ENCODE measurements at places on chromosomes 11 and 22. TPM values are rescaled to one million over a fixed set of nuclear protein-coding genes. Genes with fewer than 3 reads are reported as not detected.
A peak's percentile ranks its signal among the peaks of the same experiment; 100 is the strongest.

Gene APOBEC3H
- not detected for total RNA-seq

Gene CRACR2B
- 9.0 TPM for total RNA-seq

Gene MFRP
- not detected for total RNA-seq

Gene FRMD8
- total RNA-seq, result 62.3 TPM

Gene BACE1-AS
- total RNA-seq, result 2.9 TPM

- peak; percentile 44 for DNase-seq
These were observed 19.5 kb downstream of the PIK3IP1 start for GRCh38 chr22:31272522-31273446.

- peak; percentile 72 for DNase-seq
These were observed 177.1 kb downstream of the BRD1 start for GRCh38 chr22:49650336-49651241.

GRCh38 chr11:81497202-81497804 lies 1236.4 kb downstream of the FAM181B start:
- DNase-seq, result peak; percentile 2

DNA sequence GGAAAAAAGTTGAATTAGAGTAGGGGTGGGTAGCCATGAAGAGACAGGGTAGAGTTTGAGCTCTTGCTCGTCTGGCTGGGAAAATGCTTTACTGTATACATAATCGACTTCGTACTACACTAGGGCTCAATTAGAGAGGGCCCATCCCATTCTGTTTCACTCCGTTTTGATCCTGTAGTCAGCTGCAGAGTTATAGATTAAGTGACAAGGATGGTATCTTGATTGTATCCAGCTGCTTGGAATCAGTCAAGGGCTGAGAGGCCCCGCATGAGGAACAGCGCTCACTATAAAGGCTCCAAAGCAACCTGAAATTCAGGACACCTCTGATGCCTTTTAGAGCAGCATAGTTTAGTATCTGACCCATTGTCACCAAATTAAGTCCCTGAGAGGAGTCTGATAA lies 81.6 kb downstream of the ALX4 start:
- no peak for DNase-seq

DNA sequence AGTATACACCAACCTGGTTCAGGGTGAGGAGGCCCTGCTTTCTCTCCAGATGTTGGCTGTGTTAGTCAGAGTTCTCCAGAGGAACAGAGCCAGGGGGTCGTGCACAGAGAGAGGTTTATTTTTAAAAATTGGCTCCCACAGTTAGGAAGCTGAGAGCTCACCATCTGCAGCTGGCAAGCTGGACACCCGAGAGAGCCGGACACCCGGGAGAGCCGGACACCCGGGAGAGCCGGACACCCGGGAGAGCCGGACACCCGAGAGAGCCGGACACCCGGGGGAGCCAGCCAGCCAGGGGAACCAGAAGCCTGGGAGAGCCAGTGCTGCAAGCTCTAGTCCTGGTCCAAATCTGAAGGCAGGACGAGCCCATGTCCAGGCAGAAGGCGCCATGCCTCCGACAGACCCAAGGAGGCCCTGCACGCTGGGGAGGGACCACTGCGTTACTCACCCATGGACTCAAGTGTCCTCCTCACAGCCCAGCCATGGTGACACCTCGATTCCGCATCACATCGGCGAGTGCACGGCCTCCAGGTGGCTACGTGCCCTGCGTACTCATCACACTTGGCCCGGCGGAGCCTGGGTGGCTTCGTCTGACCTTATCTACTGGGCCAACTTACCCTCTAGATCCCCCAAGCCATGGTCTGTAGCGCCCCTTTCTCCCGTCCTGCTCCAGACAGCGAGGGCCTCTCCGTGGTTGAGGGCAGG lies 99.0 kb downstream of the BRD1 start:
- no peak for DNase-seq

DNA sequence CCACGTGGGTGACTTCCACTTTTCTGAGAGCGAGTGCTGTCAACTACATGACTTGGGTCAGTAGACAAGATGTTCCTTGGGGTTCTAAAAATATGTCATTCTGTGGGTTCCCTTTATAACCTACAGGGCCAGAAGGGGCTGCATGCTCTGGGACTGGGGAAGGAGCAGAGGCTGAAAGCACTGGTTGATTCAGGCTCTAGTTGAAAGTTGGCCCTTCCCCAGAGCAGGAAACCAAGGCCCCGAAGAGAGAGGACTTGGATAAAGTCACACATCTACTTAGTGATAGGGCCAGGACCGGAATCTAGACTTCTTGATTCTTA lies 9.9 kb downstream of the ADAMTS15 start:
- DNase-seq, result no peak

DNA sequence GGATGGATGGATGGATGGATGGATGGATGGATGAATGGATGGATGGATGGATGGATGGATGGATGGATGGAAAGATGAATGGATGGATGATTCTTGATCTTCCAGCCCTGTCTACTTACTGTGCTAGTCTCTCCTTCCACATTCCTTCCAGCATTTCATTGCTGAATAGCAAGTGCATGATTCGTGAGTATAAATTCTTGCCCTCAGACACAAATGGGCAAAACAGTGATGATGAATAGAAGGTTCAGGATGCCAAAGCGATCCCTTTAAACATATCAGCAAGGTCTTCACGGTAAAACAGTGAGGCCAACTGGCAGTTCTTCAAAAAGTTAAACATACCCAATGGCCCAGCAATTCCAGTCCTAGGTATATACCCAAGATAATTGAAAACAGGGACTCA lies 400.2 kb downstream of the MN1 start:
- DNase-seq, result no peak

GRCh38 chr11:28535677-28536076 lies 427.5 kb downstream of the METTL15 start:
- no peak for DNase-seq

- no peak for DNase-seq
These were observed 22.1 kb downstream of the IGLL5 start for GRCh38 chr22:22909605-22910271.

GRCh38 chr11:84812471-84812969 lies 814.6 kb downstream of the DLG2 start:
- DNase-seq, result no peak

All from Daoy (cell line).